SHP77 (cell line): ENCODE measurements at places on chromosomes 6 and 20.

DNA sequence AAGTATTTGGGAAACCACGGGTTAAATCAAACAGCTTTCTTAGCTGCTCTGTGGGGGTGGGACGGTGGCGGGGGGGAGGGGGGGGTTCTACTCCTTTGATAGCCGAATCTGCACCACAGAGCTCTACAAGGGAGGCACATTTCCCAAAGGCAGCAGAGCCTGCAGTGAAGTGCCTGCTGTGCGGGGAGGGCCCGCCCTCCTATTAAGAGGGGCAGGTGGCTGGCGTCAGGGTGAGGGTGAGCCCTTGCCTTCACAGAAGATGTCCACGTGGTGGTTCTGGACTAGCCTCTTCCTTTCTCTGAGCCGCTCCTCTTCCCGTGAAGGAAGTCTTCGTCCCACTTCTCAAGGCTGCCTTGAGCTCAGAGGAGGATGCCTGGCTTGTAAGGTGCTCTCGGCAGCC lies 174.9 kb upstream of the THBS2 start:
- no peak for DNase-seq

DNA sequence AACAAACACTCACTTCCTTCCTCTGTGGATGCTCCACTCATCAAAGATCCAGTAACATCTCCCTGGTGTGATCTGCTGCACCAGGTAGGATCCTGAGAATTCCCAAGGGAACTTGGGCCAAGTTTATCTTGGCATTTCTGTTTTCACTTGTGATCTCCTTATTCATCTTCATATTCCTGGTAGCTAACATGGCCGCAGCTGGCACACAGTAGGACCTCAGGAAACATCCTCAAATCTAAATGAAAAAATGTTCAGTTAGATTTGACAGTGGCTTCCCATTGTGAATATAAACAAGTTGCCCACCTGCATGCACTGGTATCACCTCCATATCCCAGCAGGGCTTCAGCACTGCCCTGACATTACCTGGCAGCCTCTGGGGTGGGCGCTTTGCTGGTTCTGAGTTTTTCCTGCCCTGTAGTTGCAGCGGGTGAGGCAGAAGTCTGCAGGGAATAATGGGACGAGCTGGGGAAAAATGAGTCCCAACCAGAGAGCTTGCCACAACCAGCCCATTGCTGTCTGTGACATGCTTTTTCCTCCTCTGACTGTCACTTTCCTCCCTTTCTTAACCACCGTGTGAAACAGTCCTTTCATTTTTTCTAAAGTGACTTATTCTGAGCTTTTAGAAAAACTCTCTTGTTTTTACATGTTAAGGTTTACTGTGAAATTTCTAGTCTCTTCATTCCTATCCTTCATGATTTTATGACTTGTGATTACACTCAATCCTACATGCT lies 9.4 kb upstream of the DSTN start:
- DNase-seq: no peak

DNA sequence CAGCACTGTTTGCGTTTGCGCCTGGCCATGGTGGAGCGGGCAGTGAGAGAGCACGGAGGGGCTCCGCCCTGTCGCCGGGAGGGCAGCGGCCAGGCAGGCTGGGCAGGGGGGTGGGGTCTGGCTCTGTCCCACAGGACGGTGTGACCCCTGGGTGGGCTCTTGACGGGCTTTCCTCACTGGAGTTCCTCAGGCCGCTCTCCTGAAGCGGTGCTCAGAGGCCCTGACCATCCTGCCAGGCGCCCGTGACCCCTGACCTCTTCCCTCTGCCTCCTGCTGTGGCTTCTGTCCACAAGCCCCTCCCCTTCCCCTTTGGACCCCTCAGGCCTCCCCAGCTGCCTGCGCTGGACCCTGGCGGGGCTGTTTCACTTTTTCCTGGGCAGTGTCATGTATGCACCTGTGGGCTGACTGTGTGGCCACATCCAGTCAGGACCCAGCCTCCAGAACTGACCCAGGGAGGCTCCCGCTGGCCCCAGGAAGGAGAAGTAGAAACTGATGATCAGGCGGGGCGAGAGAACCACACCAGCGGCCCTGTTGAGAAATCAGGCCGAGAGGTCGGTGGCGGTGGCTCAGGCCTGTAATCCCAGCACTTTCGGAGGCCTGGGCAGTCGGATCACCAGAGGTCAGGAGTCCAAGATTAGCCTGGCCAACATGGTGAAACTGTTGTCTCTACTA lies 1.2 kb downstream of the OGFR start:
- no peak for DNase-seq

DNA sequence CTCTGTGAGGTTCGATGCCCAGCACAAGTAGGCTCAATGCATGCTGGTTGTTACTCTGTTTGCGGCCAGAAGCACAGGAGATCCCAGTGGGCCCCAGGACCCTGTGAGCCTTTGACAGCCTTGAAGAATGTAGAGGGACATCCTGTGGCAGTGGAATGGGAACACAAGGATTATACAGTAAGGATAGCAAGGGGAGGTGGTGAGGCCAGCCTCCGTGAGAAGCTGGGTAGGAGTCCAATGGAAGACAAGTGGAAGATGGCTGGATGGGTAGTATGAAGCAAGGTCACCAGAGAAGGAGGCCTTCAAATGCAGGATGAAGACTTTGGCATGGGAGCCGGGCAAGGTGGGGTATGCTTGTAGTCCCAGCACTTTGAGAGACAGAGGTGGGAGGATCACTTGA lies 622.9 kb upstream of the CDH4 start:
- no peak for DNase-seq

- DNase-seq: no peak
These were observed 403.0 kb upstream of the SPTLC3 start for GRCh38 chr20:12605751-12606150.

- DNase-seq: no peak
These were observed 274.7 kb downstream of the CDKAL1 start for GRCh38 chr6:20808924-20809323.

DNA sequence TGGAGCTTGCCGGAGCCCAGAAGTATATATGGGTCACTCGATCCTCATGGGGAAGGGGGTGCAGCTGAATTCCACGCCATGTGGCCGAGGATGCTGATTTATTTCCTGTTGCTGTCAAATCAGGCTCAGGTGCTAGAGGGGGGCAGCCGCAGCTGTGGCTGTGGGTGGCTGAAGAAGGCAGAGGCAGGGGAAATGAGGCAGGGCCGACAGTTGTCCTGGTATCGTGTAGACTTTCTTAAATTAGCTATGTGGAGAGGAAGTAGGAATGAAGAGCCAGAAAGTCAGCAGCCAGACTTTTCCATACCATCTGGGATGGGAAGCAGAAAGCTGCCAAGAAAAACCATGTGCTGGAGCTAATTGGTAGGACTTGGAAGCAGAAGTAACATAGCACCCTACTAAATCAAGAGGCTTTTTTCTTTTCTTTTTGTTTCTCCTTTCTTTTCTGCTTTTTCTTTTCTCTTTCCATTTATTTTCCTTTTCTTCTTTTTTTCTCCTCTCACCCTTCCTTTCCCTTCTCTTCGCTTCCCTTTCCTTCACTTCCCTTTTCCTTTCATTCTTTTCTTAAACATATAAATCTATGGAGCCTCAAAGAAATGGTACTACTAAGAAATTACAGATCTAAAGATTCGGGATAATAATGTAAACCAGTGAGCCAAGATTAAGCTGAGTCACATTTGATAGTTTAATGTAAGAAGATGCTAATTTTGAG lies 90.6 kb upstream of the CD83 start:
- no peak for DNase-seq

DNA sequence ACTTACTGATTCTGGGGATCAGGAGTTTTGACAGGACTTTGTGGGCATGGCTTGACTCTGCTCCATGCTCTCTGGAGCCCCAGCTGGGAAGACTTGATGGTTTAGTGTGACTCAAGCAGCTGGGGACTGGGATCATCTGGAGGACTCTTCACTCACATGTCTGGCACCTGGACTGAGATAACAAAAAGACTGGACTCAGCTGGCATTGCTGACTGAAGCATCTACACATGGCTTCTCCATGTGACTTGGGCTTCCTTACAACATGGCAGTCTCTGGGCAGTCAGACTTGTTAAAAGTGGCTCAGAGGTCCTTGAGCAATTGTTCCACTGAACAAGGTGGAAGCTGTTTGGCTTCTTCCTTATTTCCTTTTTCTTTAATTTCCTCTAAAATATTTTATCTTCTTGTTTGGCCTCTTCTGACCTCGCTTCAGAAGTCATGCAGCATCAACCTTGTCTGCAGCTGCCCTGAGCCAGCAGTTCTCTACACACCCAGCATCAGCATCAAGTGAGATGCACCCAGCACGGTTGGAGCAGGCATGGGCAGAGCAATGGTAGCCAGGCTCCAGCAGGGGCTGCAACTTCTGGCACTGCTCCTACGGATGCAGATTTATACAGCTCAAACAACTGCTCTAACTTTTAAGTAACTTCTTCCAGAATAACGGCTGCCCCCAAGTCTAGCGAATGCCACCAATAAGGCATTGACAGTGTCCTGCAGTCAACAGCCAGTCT lies 5.6 kb upstream of the HM13 start:
- peak; percentile 35 for DNase-seq

DNA sequence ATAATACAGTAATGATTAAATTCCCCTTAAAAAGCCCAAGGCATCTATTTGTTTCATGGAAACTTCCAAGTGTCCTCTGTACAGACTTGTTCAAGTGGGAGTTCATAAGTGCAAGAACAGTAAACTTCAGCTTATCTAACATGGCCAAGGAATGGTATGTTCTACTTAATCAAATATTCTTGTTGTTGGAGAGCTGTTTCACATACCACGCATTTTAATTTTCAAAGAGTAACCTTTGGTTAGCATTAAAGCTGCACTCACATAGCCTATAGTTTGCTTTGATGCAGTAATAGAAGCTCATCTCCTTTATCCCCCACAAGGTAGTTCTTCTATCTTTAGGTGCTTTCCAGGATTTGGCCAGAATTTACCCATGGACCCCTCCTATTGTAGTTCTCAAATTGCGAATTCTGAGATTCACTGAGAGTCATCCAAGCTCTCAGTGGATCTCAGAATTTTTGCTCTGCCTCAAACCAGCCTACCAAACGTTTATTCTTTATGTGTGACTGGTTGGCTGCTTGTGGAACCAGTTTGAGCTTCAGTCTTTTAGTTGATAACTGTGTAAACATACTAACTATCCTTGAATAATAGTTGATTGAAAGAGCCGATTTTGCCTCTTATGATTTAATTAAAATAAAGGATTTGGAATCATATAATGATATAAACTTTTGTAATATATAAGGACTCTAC lies 668.0 kb upstream of the FLRT3 start:
- no peak for DNase-seq

DNA sequence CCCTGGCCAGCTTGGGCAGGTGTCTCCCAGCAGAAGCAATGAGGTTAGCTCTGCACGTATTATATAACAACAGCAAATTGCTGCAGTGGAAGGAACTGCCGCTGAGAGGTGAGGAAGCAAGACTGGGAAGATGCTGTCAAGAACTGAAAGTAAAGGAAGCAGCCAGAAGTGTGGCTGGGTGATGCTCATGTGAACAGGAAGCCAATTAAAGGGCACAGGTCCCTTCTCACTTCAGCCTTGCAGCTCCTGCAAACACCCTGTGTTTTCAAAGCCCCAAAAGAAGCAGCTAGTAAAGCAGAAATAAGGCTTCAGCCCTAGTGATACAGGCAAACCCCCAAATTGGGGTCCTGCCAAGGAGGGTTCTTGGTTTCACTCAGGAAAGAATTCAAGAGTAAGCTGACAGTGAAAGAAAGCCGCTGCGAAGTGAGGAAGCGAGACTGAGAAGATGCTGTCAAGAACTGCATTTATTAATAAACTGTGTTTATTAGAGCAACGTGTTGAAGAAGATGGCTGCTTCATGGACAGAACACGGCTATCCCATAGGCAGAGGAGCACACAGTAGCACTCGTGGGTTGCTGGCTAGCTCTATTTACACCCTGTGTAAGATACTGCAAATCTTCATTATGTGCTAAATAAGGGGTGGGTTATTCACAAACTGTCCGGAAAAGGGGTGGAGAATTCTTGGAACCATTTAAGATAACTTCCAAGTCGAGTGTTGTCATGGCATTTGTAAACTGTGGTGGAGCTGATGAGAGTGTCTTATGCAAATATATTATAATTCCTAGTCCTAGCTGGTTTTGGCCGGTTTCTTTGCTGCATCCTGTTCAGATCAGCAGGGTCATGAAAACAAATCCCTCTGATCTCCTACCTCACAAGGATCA lies 152.2 kb downstream of the LINC00237 start:
- no peak for DNase-seq
